ENCODE measurements at places on chromosomes 12 and 14.

- DNase-seq: no peak
These were observed 4.8 kb downstream of the KLRC4 start for GRCh38 chr12:10404798-10405197.

DNA sequence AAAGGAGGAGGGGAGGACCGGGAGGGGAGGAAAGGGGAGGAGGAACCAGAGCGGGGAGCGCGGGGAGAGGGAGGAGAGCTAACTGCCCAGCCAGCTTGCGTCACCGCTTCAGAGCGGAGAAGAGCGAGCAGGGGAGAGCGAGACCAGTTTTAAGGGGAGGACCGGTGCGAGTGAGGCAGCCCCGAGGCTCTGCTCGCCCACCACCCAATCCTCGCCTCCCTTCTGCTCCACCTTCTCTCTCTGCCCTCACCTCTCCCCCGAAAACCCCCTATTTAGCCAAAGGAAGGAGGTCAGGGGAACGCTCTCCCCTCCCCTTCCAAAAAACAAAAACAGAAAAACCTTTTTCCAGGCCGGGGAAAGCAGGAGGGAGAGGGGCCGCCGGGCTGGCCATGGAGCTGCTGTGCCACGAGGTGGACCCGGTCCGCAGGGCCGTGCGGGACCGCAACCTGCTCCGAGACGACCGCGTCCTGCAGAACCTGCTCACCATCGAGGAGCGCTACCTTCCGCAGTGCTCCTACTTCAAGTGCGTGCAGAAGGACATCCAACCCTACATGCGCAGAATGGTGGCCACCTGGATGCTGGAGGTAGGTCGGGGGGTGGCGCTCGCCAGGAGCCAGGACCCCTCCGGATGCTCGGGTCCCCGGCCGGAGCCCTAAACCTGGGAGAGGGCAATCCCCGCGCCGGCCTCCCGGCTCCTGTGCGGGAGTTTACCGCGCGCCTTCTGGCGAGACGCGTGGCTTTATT, at the start of gene CCND2:
CCND2 (plus strand) TSS at position 111 of the 744 bp plus-strand sequence; CDS start at position 390, 279 bp downstream.
- peak; percentile 97 for DNase-seq

DNA sequence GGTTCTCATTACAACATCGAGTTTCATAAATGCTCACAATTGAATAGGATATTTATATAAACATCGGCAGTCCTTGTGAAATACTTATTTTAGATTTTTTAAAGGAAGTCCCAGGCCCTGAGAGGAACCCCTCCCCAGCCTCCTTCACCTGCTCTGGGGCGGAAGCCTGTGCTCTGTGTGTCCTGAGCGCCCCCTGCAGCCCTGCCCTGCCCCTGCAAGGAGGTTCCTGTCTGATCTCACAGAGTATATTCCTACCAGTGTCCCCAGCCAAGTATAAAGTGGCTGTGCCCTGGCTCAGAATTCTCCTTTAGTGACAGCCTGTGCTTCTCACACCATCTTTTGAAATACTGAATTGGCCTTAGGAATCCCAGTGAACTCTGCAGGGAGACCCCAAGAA, 659.5 kb downstream of the TMEM121 start:
- DNase-seq: peak; percentile 58

- DNase-seq: no peak
These were observed 252.2 kb upstream of the ATP2B1 start for GRCh38 chr12:89960607-89961394.

DNA sequence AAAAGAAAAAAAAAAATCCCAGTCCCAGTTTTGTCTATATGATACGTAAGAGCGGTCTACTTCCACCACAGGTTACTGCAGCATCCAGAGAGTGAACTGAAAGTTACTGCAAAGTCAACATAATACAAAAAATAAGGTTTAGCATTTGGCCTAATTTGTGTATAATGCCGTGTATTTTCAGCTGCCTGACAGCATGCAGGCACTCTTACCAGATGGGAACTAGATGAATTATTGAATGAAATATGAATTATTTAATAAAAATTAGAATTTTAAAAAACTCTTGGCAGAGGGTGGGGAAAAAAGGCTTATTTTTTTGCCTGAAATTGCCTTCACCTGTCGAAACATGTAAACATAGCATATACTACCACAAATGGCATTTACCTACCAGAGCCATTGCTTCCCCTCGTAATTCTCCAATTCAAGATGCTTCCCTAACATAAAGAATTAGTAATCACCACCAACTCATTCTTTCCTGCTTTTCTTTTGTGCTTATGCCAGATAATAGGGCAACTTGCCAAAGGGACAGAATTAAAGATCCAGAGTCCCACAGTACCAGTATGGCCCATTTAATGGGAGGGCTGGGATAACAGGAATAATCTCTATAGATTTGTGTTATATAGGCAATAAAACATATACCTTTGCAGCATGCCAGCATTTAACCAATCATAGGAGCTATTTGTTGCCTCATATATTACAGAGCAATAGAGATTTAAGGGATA, 31.1 kb downstream of the ATF7 start:
- DNase-seq: no peak

GRCh38 chr12:11202811-11203210, 16.1 kb upstream of the TAS2R42 start:
- DNase-seq: no peak

GRCh38 chr12:92464911-92465310, 237.9 kb upstream of the PLEKHG7 start:
- DNase-seq: no peak

GRCh38 chr12:89033062-89033461, 319.2 kb downstream of the DUSP6 start:
- DNase-seq: peak; percentile 60

GRCh38 chr14:30553311-30553989, 5.5 kb upstream of the G2E3 start:
- no peak for DNase-seq

DNA sequence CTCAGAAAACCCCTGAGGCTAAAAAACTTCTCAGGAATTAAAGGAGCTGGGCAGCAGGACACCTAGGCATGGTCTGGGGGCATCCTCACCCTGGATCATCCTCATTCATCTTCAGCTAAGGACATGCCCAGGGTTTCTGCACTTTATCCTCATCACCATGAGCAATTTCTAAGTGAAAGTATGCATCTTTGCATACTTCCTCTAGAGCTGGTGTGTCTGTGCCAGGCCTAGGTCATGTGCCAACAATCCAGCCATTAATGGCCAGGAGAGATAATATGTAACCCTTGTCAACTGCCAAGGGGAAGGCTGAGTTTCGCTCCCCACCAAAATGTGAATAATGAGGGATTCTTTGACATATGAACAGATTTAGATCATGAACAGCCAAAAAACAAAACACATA, 160.5 kb downstream of the KITLG start:
- DNase-seq: no peak

DNA sequence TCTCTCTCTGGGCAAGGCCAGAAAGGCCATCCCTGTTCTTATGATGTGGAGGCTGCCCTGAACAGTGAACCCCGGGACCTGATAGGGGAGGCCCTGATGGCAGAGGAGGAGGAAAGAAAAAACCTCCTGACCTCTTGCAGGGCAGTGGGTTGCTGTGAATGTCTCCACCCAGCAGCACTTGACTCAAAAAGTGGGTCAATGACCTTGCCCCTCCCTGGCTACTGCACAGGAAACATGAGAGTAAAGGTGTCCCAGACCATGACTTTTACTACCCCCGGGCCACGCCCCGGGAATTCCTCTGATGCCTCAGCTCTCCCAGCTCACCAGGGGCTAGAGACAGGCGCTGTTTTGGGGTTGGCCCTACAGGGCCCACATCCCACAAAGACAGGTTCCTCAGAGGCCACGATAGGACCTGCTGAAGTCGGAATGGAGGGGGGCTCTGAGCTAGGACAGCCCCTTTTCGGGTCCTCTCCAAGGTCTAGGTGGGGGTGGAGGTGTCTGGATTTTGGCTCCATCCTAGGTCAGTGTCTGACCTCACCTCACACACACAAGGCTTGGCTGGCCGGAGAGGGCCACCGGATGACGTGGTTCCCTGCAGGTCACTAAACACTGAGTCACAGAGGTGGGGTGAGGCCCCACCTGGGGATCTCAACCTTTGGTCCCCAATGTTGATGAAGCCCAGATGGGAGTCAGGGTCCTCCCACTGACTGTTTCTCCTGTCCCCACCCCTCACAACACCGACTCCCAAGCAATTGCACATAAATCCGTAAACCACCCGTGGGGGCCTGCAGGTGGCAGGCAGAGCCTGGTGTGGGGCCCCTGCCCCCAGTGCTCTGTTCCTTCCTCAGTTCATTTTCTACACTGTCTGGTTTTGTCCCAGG, 1.6 kb downstream of the RHOF start:
- no peak for DNase-seq

GRCh38 chr12:19236656-19237055, 107.1 kb downstream of the PLEKHA5 start:
- DNase-seq: no peak

GRCh38 chr12:12474471-12474928, 88.2 kb downstream of the DUSP16 start:
- DNase-seq: no peak

- no peak for DNase-seq
These were observed 29.0 kb downstream of the NFKBIA start for GRCh38 chr14:35375558-35376025.

DNA sequence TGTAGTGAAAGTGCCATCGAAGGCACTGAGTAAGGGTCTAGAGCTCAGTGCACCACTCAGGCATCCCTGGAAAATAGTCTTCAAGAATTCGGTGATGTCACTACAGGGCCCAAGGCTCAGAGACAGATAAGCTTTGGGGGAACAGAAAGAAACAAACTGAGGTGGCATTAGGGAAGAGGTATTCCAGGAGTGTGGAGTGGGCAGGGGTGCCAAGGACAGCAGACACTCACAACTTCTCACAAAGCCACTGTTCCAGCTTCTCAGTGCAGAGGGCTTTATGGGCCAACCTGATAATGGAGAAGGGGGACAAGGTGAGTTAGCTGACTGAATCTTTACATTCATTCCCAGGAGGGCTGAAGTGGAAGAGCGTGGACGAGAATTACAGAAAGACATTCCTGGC, 2.1 kb downstream of the LALBA start:
- DNase-seq: no peak

GRCh38 chr12:28226705-28227104, 36.4 kb downstream of the CCDC91 start:
- no peak for DNase-seq

- peak; percentile 31 for DNase-seq
These were observed 59.7 kb downstream of the SLC24A4 start for GRCh38 chr14:92382677-92383076.

- peak; percentile 66 for DNase-seq
These were observed 26.6 kb upstream of the LIMA1 start for GRCh38 chr12:50309950-50310349.

DNA sequence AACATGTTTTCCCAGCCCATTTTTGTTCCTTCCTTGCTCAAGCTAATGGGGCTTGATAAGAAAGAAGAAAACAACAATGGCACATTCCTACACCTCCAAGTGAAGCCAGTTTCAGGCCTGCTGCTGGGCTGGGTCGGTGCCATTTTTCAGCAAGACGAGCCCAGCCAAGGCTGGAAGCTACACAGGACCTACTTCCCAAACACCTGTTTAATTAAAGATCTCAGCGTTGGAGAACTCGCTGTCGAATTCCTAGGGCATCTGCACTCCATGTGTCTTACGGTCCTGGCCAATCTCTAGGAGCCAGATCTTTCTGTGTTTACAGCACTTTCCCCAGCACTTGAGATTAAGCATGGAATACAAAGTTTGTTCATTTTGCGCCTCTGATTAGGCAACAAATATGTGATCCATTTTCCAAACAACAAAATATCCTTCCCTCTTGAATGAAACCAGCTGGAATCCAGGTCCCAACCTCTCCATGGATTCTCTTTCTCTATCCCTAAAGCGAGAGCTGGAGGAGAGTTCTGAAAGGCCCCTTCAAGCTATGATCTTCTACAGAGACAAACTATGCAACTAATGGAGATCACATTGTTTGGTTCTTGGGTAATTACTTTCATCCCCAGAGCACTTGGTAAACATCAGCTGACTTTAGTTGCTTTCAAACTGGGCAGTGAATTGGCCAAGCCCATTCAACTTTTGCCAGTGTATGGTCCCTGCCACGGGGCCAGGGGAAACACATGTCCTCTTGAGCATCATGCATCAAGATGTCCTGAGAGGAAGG, 34.3 kb upstream of the TC2N start:
- no peak for DNase-seq

DNA sequence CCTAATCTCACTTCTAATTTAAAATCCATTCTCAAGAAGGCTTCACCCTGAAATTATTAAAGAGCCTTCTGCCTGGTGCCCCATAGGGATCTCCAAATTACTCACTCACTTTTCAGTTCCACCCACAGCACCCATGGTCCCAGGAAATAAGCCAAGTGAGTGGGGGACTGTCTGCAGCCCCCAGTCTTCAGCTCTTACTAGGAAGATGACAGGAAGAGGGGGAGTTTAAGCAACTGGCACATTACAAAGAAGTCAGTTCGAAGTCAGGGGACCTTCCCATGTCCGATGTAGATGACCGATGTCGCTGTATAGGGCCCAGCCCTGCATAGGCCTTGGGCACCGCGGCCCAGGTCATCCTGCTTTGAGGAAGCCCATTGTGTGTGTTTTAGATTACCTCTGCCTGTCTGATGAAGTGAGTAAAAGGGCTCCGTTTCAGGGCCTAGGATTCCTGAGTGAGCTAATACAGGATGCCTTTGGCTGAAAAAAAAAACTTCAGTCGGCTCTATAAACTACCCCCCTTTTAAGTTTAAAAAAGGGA, 1.9 kb downstream of the ACTN1 start:
- DNase-seq: no peak

DNA sequence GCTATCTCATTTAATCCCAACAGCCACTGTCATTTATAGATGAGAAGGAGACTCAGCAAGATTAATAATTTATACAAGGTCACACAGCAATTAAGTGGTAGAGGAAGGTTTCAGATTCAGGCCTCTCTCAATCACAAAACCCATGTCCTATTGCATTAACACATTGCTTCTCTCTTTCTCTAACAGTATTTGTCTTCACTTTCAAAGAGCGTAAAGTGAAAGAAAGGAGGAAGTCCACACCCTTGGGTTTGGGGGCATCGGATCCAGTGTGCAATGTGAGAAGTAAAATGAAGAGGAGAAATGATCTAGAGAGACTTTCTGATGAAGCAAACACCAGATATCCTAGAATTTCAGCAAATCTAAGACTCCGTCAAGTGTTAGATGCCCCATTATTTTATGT, 7.0 kb upstream of the VRK1 start:
- no peak for DNase-seq

GRCh38 chr12:101563212-101563611, 31.6 kb upstream of the MYBPC1 start:
- DNase-seq: no peak

- peak; percentile 48 for DNase-seq
These were observed 1.4 kb downstream of the FIGNL2 start for GRCh38 chr12:51846911-51847642.

- peak; percentile 35 for DNase-seq
These were observed 155.3 kb upstream of the ATP2B1 start for GRCh38 chr12:89863968-89864367.
